ENCODE measurements at places on chromosomes 1 and 21.

DNA sequence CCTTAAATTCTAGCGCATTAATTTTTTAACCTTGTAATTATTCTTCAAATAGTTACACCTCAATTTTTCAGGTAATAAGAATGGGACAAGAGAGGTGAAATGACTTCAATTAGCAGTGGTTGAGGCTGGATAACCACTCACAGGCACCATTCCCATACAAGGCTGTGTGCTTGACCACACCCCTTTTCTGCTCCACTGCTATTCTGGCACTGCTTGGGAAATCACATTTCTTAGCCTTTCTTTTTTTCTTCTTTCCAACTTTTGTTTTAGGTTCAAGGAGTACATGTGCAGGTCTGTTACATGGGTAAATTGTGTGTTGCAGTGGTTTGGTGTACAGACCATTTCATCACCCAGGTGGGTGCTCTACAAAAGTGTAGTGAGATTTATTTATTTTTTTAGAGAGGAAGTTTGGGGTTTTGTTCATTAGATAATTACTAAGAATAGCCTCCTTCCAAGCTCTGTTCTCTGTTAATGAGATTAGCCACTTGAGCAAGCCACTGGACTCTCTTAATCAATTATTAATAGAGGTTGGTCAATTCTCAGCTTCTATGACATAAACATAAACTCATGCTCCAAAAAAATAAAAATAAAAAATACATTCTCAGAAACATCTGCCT lies 14.4 kb downstream of the ILDR2 start:
- H3K4me3 ChIP-seq: no peak overlapping the region
- DNase-seq: no peak
- no peaks in the 10 kb centered on the region for H3K4me1 ChIP-seq
- no peak overlapping the region for H3K27ac ChIP-seq
- H3K36me3 ChIP-seq: no peaks in the 10 kb centered on the region

DNA sequence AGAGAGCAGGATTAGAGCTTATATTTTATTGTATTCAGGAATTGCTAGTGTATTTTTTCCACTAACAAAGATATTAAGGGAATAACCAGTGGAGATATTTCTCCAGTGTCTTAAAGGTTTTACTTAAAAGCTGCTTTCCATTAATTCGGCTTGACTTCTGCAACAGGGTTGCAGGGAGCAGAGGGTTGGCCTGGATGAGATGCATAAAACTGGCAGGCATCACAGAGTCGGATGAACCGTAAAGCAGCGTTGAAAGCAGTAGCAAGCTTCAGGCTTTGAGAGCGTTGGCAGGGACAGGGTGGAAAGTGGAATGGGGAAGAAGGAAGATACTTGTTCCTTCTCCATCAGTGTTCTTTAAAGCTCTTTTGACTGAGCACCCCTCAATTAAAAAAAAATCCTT lies 237.2 kb downstream of the LMO4 start:
- no peak for DNase-seq
- H3K27me3 ChIP-seq: no peaks in the 10 kb centered on the region
- H3K4me1 ChIP-seq: no peaks in the 10 kb centered on the region
- no peak overlapping the region for H3K27ac ChIP-seq

GRCh38 chr1:25878690-25879089 lies 3.2 kb upstream of the PAQR7 start:
- H3K27ac ChIP-seq: peak overlapping the region; percentile 52
- H3K27me3 ChIP-seq: no peaks in the 10 kb centered on the region
- no peaks in the 10 kb centered on the region for H3K36me3 ChIP-seq

DNA sequence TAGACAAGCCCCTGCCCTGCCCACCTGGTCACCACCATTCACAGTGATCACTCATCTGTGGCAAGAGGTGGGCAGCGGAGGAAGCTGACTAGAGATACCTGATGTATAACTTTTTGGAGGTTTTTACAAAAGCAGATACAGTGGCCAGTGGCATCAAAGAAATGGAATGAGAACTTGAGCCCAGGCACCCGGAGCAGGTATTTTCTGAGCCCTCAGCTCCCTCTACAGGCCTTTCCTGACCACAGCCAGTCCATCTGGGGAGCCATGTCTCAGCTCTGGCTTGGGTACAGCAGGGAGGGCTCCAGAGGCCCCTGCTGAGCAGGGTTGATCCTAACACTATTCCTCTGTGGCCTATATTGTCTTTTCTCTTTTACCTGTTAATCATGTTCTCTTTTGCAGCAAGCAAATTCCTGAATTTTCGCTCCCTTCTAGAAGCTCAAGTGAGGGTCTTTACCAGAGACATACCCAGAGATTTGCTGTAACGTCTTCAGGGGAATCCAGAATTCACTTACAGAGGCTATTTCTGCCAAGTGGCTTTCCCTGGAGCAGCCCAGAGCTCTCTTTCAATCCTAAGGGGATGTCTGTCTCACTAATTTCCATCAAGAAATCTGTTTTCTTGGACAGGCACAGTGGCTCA lies 27.3 kb downstream of the GPR157 start:
- H3K36me3 ChIP-seq: no peaks in the 10 kb centered on the region
- H3K27me3 ChIP-seq: no peaks in the 10 kb centered on the region
- no peak overlapping the region for H3K27ac ChIP-seq
- H3K4me3 ChIP-seq: no peak overlapping the region
- H3K4me1 ChIP-seq: peaks cover 3% of the 10 kb centered on the region

- no peak for DNase-seq
- H3K4me1 ChIP-seq: peaks cover 3% of the 10 kb centered on the region
- H3K27me3 ChIP-seq: no peaks in the 10 kb centered on the region
- no peak overlapping the region for H3K4me3 ChIP-seq
- H3K36me3 ChIP-seq: no peaks in the 10 kb centered on the region
- no peak overlapping the region for H3K27ac ChIP-seq
Observed at GRCh38 chr1:180862305-180862704, 50.4 kb upstream of the KIAA1614 start.

DNA sequence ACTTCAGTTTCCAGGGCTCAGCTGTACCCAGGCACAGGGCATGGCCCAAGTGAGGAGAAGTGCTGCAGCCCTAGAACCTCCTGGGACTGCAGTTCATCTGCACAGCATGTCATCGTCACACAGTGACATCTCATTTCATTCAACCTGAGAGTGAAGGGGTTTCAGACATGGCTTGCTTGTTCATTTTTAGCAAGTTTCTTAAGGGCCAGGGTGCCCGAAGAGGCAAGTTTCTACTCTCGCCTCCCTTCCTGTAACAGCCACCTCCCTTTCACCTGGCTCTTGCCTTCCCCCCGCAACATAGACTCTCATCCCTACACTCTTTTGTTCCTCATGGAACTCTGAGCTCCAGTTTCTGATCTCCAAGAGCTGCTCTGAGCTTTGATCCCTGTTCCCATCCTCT lies 108.1 kb downstream of the C1orf21 start:
- peak overlapping the region; percentile 12 for H3K27ac ChIP-seq
- H3K4me3 ChIP-seq: no peak overlapping the region
- H3K27me3 ChIP-seq: no peaks in the 10 kb centered on the region
- H3K4me1 ChIP-seq: peaks cover 24% of the 10 kb centered on the region
- no peaks in the 10 kb centered on the region for H3K36me3 ChIP-seq
- DNase-seq: no peak

All from hepatocyte (in vitro differentiated cells).